ENCODE measurements at places on chromosomes 5 and 9.

DNA sequence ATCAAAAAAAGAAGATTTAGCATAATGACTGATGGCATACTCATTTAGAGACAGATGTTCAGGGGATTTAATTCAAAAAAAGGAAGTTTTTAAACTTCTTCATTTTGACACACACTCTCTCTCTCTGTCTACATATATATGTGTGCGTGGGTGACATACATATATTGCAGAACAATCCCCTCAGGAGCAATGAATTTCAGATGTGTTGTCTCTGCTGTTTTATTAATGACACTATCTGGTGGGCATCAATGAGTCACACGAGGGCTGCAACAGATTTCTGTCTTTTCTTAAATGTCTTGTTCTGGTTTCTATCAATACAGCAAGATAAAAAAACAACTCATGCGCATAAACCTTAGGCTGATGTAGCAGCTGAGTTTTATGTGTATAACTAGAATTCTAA is 123.5 kb upstream of the SLCO6A1 start:
- peak; percentile 18 for DNase-seq

GRCh38 chr5:56102889-56103288 is 108.1 kb upstream of the IL6ST start:
- no peak for DNase-seq

GRCh38 chr9:108972186-108972585 is 38.0 kb downstream of the ABITRAM start:
- DNase-seq, result no peak

GRCh38 chr9:69078581-69078980 is 43.0 kb downstream of the FXN start:
- DNase-seq, result no peak

DNA sequence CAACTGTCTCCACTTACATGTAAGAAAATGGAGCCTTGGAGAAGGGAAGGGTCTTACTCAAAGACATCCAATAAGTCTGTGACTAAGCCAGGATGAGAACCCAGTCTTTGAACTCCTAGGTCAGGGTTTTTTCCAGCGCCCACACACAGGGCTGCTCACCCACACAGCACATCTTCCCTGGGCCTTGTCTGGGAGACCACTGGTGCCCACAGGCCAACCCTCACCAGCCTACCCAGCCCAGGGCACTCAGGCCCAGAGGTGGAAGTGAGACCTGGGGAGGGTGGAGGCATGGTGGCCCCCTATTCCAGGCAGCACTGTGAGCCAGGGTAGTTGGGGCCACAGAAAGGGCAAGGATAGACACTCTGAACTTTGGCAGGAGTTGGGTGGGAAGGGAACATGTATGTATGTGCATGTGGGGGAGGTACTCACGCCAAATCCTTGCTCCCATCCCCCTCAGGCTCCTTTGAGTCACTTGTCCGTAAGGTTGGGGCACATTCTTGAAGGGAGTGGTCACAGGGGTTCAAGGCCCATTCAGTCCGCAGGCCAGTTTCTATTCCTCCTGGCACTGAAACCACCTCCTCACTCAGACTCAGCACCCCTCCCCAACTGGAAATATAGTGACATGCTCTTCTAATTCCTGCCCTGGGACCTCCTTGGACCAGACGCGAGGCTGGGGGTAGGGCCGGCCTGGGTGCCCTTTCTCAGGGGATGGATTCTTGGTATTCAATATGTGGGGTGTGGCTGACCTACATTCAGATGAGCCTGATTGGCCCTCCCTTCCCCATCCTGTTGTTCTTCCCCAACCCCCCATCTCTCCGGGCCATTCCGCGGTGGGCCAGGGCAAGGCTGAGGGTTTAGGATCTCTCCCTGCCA is 2.9 kb upstream of the SLC4A9 start:
- DNase-seq, result no peak

DNA sequence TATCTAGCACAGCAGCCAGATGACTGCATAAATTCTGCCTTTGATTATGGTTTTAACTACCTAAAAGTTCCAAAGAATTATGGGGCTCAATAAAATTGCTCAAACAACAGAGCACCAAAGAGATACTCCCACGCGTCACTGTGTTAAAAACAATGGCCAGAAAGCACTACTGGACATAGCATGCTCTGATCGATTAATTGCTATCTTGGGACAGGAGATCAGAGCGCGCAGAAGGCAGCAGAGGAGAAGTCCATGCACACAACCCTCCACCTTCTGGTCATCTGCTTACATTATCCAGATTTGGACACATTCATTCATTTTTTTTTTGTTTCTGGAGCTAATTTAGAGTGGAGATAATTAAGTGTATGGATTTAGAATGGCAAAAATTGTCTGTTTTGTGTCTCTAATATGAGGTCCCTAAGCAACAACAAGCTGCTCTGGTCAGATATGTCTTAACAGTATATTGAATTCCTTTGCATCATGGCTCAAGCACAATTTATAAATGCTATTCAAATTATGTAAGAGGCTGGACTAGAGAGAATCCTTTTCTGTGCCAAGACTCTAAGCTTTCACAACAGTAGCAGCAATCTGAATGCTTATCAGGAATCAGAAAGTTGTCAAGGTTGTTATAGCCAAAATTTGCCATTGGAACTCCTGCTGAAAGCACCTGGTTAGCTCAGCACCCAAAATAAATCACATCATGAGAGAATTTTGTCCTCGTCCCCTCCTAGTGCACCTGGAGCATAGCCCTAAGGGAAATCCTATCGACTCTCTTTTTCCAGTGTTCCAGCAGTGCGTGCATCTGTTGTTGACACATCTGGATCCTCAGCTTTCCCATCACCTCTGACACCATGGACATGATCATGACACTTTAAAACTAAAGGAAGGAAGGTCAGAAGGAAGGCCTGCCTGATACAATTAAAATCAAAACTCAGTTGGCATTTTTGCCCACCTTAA is 98.6 kb upstream of the HMHB1 start:
- DNase-seq, result no peak

DNA sequence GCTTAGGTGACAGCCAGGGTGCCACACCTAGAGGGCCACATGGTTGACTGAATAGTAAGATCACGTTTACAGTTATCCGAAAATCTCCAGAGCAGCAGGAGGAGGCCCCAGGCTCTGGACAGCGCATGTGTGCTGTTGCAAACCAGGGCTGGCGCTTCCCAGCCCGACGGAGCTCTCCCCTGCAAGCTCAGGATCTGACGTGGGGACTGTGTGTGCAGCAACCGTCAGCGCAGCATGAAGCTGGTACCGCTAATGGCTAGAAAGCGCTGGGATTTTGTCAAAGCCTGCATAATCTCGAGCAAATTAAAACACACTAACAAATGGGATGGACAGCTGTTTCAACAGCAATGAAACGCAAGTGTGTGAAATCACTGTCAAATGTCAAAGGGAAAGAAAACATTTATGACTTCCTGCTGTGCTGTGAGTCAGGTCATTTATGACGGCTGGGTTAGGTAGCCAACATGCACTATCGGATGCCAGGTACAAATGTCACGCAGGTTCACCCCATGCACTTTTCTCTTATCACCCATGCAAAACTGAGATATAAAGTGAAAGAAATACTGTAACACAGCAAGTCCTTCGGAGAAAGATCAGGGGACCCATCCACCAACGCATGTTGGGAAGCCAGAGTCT is 7.5 kb downstream of the SURF4 start:
- DNase-seq, result no peak

DNA sequence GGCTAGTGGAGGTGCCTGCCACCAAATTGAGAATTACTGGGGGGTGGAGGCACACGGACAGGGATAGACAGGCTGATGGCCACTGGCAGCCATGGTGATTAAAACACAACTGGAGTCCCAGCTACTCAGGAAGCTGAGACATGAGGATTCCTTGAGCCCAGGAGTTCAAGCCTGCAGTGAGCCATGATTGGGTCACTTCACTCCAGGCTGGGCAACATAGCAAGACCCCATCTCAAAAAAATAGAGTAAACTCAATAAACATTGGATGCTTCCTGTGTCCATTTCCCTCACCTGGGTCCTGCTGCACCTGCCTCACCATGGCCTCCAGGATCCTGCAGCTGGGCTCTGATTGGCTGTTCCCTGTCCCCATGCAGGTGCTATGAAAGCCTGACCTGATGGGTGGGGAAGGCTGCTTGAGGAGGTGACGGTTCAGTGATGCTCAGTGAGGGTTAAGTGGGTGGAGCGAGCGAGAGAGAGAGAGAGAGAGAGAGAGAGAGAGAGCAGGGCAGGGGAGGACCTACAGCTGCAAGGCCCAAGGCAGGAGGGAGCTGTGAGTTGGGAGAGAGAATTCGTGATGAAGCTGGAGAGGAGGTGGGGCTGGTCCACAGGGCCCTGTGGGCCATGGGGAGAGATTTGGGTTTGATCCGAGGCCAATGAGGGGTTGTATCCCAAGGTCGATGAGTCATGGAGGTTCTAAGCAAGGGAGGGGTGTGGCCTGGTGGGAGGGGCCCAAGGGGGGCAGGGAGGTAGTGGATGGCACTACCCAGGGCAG is 36.7 kb upstream of the FUBP3 start:
- peak; percentile 80 for DNase-seq

GRCh38 chr9:130237076-130237475 is 28.5 kb upstream of the HMCN2 start:
- no peak for DNase-seq

DNA sequence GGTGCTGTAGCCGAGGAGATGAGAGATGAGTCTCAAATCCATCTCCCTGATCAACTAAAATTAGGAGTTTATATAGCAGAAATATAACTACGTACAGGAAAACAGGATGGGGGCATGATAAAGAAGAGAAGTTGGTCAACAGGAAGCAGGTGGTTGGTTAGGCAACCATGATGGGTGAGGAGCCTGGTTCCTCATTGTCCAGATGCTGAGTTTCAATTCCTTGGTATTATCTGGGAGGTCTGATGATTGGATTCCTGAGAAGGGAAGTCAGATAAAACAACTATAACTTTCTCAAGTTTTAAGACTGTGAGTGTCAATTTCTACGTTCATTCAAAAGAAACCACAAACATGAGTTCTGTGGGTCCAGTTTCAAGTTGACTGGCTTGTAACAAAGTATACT is 323.9 kb downstream of the MTRR start:
- DNase-seq, result peak; percentile 35

DNA sequence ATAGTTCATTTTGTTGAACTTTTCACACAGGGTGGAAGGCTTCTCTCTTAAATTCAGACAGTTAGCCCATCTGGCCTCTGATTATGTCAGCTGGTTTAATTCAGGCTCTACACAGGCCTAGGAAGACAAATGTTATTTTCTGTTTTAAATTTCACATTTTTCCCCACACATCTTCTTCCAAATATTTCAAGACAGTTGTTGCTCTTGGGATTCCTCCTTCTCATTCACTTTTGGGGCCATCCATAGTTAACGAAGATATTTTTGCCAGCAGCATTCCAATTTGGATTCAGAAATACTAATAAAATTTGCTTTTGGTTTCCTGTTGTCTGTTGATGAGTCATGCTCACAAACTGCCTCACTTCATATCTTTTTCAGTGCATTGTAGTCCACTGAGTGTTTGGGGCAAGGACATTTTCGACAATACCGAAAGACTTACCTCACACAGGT is 475.4 kb downstream of the DMAC1 start:
- no peak for DNase-seq

DNA sequence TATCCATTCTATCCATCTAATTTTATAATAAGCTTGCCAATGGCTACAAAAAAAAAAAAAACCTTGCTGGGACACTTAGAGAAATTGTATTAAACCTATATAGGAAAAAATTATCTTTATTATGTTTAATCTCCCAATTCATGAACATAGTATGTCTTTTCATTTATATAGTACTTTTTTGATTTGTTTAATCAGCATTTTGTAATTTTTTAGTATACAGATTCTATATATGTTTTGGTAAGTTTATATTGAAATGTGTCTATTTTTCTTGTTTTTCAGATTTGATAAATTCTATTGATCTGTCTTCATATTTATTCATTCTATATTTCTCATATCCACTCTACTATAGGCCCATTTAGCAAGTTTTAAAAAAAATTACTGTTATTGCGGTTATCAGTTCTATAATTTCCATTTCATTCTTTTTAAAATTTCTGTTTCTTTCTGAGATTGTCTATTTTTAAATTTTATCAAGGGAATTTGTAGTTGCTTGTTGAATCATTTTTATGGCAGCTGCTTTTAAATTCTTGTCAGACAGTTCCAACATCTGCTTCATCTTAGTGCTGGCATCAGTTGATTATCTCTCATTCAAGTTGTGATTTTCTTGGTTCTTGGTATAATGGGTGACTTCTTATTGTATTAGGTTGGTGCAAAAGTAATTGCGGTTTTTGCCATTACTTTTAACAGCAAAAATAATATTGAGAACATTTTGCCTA is 170.1 kb upstream of the S1PR3 start:
- no peak for DNase-seq

DNA sequence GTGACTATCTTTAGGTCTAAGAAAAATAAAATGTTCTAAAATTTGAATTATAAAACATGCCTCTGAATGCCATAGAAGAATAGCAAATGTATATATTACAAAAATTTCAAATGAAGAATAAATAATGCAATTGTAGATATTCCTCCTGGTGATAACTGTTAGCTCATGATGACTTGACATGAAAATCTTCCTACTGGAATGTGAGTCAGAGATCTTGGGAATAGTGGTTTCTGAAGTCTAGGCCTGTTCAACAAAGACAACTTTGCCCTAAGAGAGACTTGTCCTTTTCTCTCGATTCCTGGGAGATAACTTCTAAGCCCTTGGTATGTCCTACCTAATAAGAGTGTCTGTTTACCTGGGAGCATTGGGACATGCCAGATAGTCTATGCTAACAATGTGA is 746.3 kb upstream of the RIOK2 start:
- no peak for DNase-seq

DNA sequence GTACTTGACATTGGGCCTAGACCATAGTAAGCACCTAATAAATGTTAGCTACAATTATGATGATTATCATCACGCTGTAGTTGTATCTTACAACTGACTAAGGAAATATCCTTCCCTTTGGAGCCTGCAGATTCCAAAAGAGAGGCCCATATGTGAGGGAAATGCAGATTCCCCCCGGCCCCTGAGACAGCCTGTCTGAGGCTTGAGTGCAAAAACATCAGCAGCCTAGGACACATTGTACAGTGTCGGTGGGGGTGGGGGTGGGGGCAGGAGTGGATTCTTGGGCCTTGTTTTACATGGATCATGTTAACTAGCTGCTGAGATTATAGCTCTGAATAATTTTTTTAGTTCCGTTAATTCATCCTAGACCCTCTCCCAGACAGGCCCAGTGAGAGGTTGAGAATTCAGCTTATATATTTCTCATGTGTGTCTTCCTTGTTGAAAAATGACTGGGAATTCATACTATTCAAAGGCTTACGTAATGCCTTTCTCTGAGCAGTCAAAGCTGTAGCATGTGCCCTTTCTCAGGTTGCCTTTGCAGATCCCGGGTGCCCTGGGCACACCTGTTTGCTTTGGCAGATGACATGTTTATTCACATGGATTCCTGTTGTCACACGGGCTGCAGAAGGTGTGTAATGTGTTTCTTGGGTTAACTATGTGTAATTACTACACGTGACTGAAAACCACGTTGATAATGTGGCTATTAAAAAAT is 262.8 kb downstream of the NR3C1 start:
- no peak for DNase-seq

DNA sequence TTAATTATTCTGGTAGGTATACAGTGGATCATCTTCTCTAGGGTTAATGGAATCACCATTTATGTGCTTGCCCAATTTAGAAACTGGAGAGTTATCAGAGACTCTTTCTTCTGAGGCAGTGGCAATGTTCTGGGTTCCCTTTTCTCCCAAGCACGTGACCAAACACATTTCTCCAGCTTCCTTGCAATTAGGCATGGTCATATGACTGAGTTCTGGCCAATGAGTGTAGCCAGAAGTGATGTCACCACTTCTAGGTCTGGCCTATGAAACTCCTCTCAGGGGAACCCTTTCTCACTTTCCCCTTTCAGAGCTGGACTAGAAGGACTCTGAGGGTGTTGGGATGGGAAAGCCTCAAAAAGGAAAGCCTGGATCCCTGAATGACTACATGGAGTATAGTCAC is 172.0 kb downstream of the NSG2 start:
- DNase-seq, result no peak

GRCh38 chr5:83509540-83509939 is 38.0 kb downstream of the VCAN start:
- DNase-seq, result no peak
